HS-5 (cell line): ENCODE measurements at places on chromosomes 5 and 9.

GRCh38 chr5:87649455-87649854 lies 236.7 kb upstream of the CCNH start:
- DNase-seq: no peak

DNA sequence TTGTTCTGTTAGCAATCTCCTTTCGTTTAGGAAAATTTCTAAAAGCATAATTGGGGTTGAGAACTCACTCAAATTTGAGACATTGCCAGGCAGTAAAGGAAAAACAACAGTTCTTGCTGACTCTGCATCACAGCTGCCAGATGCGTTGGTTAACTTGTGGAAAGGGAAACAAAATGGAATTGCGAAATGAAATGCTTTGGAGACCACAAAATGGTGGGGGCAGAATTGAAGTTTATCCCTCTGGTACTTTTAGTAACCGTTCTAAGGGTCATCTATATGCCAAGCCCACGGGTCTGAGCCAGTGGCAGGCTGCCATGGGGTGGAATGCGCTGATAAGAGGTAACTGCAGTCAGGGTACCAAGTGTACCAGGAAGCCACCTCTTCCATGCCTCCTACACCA lies 28.6 kb upstream of the SELENOP start:
- peak; percentile 43 for DNase-seq

DNA sequence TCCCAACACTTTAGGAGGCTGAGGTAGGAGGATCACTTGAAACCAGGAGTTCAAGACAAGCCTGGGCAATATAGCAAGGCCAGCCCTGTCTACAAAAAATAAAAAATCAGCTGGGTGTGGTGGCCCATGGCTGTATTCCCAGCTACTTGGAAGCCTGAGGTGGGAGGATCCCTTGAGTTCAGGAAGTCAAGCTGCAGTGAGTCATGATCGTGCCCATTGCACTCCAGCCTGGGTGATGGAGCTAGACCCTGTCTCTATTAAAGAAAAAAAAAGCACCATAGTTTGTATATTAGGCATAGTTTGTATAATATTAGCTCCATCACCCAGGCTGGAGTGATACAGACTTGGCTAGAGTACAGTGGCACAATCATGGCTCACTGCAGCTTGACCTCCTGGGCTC lies 9.6 kb upstream of the NME5 start:
- peak; percentile 49 for DNase-seq

DNA sequence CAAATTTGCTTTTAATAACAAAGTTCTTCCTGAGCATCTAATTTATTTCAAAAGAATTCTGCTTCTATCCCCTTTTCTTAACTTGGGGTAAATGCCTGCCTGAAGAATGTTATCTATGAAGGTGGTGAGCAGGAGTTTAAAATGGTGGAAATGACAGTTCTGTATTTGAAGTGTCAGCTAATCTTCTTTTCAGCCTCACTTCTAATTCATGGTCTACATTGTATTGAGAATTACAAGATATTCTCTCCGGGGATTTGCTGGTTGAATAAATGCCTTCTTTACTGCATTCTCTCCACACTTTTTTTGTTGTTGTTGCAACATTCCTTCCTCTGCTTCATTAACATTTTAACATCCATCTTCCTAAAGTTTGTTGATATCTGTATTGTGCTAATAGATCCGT lies 143.1 kb upstream of the GRIN3A start:
- DNase-seq: no peak

GRCh38 chr5:33114361-33114760 lies 326.4 kb upstream of the TARS1 start:
- DNase-seq: no peak

DNA sequence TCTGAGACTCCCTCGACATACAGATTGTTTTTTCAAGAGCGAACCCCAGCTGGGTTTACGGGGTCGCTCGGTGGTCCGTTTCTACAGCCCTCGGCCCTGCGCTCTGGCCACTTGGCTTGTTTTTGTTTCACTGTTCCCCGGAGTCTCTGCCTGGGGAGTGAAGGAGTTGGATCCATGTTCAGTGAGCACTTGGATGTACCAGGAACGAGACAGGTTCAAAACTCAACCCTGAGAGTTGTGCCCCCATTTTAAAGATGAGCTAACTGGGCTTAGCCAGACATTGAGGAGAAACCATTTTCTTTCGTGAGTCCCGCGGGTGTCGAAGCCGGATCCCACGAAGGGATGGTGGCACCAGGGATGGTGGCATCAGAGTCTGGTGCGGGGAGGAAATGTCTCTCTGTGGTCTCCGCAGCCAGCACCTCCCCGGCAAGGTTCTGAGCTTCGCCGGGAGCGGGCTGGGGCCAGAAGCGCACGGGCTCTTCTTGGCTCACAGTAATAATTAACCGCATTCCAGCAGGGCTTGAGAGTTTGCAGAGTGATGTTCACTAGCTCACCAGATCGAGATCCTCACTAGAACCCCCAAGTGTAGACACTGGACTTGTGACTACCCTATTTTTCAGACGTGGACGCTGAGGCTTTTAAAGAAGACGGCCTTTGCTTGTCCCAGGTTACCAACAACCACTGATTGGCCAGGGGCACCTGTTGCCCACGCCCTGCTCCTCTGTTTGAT lies 1.0 kb downstream of the MSX2 start:
- no peak for DNase-seq

- DNase-seq: peak; percentile 65
Observed at GRCh38 chr5:88660947-88661805, 221.8 kb downstream of the MEF2C start.

GRCh38 chr9:121363622-121363961 lies 6.5 kb downstream of the STOM start:
- DNase-seq: no peak

DNA sequence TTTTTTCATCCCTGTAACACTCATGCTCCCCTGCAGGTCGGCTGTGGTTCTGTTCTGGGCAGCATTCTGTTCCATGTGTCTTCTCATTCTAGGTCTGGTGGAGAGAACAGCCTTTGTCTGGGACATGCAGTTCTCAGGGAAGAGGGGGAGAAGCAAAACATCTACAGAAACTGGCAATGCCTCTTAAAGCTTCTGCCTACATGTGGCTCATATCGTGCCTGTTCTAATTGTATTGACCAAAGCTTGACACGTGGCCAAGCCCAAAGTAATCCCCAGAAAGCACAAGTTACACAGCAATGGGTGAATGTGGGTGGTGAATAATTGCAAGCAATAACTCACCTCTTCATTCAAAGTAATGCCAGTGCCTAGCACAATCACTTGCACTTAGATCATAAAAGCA lies 218.2 kb upstream of the IL12B start:
- no peak for DNase-seq

GRCh38 chr5:153972240-153972639 lies 66.5 kb downstream of the FAM114A2 start:
- no peak for DNase-seq

GRCh38 chr9:95515272-95516113 lies 1.3 kb downstream of the PTCH1 start:
- DNase-seq: no peak

DNA sequence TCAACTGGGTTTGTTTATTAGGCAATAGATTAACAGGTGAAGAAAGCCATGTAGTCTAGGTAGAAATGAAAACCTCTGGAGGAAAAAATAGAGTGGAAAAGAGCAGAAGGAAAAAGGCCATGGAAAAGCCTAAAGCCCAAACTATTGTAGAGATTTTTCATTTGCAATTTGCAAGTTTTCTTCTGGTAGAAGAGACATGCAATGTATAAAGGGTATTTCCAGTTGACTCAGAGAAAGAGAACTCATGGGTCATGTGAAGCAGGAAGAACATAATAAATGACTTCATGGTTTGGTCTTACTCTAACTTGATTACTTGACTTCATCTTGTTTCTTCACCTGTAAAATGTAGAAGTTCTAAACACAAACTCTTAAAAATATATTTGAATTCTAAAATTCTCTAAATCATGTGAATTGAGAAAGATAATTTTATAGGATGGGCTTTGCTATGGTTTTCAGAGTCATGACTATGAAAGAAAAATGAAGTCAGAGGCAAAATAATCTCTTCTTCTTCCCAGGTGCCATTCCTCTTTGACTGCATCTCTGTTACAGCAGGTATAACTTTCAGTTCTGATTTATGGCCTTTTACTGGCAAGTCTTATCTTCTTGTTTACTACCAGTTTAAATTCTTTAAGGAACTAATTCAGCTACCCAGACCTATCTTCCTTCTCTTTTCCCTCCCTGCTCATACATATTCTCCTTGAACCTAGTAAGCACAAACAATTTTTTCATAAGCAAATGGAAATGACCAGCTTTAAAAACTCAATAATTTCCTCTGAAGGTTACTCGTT lies 47.7 kb upstream of the TMC1 start:
- DNase-seq: no peak

- no peak for DNase-seq
Observed at GRCh38 chr5:141649056-141649688, 2.0 kb downstream of the FCHSD1 start.

- DNase-seq: no peak
Observed at GRCh38 chr5:31641059-31641458, 2.1 kb downstream of the PDZD2 start.

- DNase-seq: no peak
Observed at GRCh38 chr5:81181576-81182316, 51.4 kb upstream of the CKMT2 start.

DNA sequence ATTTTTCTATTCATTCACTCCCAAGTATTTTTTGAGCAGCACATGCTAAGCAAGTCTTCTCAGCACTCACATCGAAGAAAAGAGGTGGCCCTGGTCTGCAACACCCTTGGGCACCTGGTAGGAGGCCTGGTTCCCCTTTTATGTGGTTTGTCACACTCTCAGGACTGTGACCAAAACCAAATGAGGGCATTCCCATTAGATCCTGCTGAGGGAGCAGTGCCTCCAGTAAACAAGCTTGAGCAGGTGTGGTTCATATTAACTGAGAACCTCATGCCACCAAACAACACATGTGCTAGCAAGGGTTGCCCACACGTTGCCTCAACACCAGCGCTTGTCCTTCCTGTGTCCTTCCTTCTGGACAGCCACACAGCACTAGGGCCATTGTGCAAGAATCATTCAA lies 26.9 kb upstream of the SYK start:
- no peak for DNase-seq

- DNase-seq: no peak
Observed at GRCh38 chr5:19880458-19880857, 107.5 kb downstream of the CDH18 start.

DNA sequence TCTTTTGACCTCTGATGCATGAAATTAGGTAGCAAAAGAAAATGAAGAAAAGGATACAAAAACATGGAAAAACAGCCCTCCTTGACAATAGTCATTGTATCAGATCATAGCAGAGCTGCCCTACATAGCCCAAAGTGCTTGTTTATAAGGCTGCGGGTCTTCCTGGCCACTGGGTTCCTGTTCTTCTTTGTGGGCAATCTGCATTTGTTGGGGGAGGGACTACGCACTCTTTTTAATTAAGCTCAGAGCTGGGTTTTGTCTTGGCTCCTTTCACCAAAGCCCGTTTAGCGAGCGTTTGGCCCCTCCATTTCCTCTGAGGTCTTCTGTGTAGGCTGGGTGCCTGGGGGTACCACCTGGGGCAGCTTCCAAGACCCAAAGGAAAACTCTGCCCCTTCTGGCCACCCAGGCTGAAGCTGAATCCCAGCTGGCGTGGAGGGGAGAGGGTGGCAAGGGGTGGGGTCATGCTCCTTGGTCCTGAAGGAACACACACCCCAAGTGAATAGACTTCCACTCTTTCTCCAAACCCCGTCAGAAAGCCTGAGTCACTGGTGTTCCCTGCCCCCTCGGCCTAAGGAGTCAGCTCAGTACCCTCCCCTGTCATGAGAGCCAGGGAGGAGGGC lies 6.5 kb upstream of the PAX5 start:
- DNase-seq: no peak

DNA sequence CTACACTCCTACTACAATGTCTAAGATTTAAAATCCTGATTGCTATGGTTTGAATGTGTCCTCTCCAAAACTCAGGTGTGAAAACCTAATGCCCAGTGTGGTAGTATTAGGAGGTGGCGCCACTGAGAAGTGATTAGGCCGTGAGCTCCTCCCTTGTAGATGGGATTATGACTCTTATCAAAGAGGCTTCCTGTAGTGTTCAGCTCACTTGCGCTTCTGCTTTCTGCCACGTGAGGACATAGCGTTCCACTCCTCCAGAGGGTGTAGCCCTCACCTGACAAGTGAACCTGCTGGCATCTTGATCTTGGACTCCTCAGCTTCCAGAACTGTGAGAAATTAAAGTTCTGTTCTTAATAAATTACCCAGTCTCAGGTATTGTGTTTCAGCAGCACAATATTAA lies 33.0 kb upstream of the WHRN start:
- DNase-seq: no peak

GRCh38 chr9:131912069-131912468 lies 167.6 kb downstream of the MED27 start:
- no peak for DNase-seq

- DNase-seq: no peak
Observed at GRCh38 chr9:71465392-71465791, 302.9 kb downstream of the CEMIP2 start.

GRCh38 chr9:135180586-135180985 lies 93.1 kb downstream of the OLFM1 start:
- no peak for DNase-seq

GRCh38 chr9:15306068-15306756 lies 804 bp downstream of the TTC39B start:
- DNase-seq: no peak

GRCh38 chr5:67189079-67189354 lies 7.6 kb downstream of the CD180 start:
- DNase-seq: no peak

DNA sequence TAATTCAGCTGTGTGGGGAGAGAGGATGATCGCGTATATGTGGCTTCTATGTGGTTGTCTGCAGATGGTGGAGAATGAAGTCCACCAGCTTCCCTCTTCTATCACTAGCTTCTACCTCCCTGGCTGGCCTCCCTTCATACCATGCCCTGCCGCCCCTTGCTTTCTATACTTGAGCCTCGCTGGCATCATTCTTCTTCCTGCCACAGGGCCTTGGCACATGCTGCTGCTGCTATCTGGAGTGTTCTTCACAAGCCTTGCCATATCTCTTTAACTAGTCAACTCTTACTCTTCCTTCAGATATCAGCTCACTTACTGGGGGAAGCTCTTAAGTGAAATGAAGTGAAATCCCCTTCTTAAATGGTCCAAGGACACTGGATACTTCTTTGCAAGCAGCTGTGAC lies 100.4 kb downstream of the FGF1 start:
- DNase-seq: no peak

- no peak for DNase-seq
Observed at GRCh38 chr5:180138976-180139730, 67.6 kb upstream of the RNF130 start.

GRCh38 chr9:21997480-21997879 lies 2.9 kb downstream of the CDKN2B-AS1 start:
- no peak for DNase-seq

- DNase-seq: no peak
Observed at GRCh38 chr9:21607576-21607975, 125.5 kb upstream of the IFNE start.
